A549 (cell line): ENCODE measurements at places on chromosomes 2 and 18.

GRCh38 chr2:219595256-219595655 is 2.4 kb upstream of the STK11IP start:
- DNase-seq: no peak

DNA sequence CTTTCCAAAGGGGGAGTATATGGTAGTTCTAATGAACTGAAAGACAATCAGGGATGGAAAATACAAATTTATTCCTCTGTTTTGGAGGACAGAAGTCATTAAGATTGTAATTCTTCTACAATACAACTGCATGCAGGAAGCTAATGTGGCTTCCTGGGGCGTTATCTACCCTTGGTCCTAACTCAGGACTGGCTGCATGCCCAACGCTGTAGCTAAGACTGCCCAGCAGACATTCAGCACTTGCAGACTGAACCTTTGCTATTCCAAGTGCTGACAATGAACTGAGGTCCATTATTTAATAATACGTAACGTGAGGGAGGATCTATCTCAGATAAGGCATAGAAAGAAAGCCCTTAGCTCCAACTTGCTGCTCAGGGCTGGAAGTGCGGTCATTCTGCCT is 53.2 kb downstream of the ZAP70 start:
- no peak for DNase-seq

GRCh38 chr2:219561179-219562048 is 9.9 kb downstream of the OBSL1 start:
- no peak for DNase-seq

- DNase-seq: no peak
Measured at GRCh38 chr18:70132999-70133398, 72.5 kb downstream of the RTTN start.

DNA sequence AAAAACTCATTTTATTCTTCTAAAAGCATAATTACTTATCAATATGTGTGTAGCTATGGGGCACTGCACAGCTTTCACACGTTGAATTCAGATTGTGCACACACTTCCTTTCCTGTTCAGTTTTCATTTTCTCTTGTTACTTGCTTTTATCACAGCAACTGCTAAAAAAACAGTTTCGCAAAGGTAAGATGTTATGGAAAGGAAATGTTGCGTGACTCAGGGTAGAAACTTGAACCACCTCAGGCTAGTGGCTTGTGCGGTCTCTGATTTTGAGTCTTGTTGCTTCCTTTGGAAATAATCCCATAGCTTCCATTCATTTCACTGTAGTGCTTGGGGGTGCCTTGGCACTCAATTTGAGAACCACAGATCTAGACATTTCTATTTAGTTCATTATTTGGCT is 171.9 kb downstream of the FMNL2 start:
- peak; percentile 44 for DNase-seq

DNA sequence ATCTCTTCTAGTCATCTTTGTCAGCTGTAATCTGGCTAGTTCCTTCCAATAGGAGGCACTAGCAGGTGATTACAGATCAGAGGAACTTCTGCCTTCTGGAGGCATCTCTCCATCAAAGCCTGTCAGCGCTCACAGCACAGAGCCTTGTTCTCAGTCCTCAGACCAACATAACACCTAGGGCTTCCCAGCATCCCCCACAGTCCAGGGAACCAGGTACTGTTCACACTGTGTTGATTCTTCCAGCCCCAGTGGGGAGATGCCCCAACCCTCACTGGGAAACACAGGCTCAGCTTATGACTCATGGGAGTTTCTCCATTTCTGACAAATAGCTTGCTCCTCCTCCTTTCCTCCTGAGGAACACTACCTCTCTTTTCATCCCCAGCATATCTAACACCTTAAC is 601.7 kb downstream of the CBLN2 start:
- no peak for DNase-seq

DNA sequence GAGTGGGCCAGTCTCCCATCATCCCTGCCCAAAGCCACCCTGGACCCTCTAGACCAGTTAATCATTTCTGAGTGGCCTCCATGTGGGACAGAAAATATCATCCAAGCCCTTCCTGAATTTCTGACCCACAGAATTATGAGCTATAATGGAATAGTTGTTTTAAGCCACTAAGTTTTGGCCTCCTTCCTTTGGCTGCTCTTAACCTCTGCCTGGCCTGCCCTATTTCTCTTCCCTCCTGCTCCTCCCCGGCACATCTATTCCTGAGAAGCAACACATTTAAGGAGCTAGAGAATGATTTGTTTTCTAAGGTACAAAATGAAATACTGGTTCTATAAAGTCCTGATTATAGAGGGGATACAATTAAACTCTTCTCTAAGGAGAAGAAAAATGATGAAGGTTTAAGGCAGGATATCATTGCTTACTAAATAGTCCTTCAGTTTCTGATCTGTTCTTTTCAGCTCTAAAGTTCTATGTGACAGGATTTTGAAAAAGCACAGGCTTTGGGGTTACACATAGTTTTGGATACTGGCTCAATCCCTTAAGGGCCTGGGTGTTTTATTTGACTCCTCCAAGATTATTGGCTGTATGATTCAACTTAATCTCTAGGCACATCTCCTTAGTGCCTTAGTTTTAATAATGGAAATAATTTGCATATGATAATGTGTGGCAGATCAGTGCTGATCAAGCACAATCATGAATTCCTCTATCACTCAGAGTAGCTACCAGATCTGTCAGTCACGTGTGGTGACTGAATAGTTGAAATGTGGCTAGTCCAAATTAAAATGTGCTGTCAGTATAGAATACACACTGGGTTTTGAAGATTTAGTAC is 240.3 kb downstream of the VAPA start:
- no peak for DNase-seq

- no peak for DNase-seq
Measured at GRCh38 chr2:207390302-207391095, 139.3 kb upstream of the CREB1 start.

- DNase-seq: peak; percentile 63
Measured at GRCh38 chr2:238169048-238169707, 10.4 kb downstream of the ERFE start.

- DNase-seq: no peak
Measured at GRCh38 chr18:21834299-21834660, 93.7 kb downstream of the MIB1 start.
